ENCODE measurements at places on chromosomes 7 and 10.

DNA sequence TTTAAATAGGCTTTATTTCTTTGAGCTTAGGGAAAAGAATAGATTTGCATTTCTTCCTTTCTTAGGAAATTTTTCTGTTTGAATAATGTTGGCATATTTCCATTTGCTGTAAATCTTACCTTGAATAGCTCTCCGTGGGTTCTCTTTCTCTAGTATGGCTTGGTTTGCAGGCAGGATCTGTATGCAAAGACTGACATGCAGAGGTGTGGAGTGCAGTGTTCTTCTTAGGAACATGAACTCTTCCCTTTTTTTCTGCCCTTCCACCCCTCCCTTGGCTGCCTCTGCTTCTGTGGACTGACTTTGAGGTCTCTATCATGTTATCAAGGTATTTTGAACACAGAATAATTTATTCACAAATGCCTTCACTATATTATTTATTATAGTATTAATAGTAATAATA is 222.8 kb downstream of the LHFPL3 start:
- no peak for DNase-seq

DNA sequence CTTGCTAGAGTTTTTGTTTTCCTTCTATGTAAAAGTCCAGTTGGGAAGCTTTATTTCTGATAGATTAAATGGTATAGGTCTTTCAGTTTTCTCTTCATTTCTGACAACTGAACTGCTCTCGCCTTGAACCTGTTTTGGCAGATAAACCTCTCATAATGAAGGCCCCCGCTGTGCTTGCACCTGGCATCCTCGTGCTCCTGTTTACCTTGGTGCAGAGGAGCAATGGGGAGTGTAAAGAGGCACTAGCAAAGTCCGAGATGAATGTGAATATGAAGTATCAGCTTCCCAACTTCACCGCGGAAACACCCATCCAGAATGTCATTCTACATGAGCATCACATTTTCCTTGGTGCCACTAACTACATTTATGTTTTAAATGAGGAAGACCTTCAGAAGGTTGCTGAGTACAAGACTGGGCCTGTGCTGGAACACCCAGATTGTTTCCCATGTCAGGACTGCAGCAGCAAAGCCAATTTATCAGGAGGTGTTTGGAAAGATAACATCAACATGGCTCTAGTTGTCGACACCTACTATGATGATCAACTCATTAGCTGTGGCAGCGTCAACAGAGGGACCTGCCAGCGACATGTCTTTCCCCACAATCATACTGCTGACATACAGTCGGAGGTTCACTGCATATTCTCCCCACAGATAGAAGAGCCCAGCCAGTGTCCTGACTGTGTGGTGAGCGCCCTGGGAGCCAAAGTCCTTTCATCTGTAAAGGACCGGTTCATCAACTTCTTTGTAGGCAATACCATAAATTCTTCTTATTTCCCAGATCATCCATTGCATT is 27.1 kb downstream of the MET start:
- no peak for DNase-seq

GRCh38 chr10:64732372-64732957 is 1211.3 kb downstream of the REEP3 start:
- DNase-seq = no peak

GRCh38 chr10:8054494-8055407 is at the start of gene GATA3:
GATA3 (plus strand) TSS chr10:8054688; CDS start chr10:8055656, 968 bp downstream.
- DNase-seq = no peak

- no peak for DNase-seq
These were observed 17.2 kb downstream of the NACAD start for GRCh38 chr7:45071528-45071927.

DNA sequence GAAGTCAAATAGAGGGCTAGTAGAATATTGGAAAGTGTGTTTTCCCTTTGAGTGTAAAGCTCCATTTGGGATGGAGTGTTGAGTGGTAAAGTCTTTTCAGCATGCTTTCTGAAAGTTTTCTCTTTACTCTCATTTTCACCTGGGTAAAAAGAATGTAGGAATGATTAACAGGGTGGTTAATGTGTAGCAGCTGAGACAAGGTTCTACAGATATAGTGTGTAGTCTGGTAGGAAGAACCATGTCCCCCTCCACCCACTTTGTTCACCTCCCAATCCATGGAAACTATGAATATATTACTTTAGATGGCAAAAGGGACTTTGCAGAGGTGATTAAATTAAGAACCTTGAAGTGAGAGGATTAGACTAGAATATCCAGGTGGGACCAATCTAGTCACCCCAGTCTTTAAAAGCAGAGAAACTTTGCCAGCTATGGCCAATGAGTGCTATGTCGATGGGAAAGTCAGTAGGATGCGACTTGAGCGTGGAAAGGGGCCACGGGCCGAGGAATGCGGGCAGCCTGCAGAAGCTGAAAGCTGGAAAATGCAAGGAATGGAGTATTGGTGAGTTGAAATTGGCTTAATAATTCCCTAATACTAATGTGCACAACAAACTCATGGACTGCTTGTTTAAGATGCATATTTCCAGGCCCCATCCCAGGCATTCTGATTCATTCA is 166.3 kb upstream of the AHR start:
- no peak for DNase-seq

- no peak for DNase-seq
These were observed 25.4 kb downstream of the AMZ1 start for GRCh38 chr7:2713370-2713769.

DNA sequence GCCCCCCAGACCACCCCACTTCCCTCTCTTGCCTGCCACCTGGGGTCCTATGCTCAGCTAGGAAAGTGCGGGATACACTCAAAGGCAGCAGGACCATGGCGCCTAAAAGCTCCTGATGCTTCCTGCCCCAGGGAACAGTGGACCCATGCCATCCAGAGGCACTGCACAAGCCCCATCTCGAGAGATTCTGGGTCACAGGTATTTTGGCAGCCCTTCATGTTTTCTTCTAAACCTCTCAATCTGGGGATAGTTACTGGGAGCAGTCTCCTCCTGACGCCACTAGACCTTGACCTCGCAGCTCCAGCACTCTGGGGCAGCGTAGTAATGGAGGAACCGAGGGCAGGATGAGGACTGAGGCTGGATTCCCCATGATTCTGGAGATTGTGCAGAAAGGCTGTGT is 107.1 kb downstream of the GRK5 start:
- DNase-seq = no peak

GRCh38 chr10:71580415-71580814 is 139.2 kb downstream of the C10orf105 start:
- no peak for DNase-seq

DNA sequence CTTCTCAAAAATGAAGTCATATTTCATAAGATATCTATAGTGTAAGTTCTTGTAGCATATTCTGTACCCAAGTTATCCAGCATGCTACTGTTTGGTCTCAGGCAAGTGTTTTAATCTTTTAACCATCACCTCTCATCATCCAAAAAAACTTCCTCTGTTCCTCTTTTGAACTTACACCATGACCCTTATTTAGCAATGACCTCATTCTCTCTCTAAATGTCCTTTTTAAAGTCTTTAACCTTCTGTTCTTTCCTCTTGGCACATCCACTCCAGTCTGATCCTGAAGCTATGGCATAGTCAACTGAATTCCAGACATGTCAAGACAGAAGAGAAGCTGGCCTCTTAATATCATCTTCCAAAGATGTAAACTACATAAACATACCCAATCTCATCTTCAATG is 26.2 kb downstream of the PPP3CB start:
- DNase-seq = no peak

DNA sequence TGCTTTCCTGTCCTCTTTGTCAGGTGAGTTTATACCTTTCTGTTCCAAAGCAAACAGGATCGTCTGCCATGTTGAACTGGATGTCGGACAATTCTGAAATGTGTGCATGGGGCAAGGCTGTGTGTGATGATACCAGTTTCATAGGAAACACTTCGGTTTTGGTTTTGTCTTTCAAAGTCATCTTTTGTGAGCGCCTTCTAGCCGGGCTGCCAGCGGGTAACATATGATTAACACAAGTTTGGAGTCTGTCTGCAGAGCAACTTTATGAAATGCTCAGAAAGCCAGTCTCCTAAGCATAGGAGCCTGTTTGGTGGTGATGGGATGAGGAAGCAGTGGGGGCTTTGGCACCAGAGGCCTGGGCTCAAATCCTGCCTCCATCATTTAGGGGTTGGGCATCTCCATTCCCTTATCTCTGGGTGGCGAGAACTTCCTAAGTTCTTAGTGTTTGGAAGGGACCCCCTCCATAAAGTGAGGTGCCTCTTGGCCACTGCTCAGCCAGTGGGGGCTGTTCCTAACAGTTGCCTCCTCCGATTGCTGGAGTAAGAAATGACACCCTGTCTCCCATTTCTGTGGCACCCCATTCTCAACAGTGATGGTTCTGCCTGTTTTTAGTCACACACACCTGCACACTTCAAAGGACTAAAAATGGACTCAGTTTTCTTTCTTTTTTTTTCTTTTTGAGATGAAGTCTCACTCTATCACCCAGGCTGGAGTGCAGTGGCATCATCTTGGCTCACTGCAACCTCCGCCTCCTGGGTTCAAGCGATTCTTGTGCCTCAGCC is 36.8 kb downstream of the CUX1 start:
- no peak for DNase-seq

DNA sequence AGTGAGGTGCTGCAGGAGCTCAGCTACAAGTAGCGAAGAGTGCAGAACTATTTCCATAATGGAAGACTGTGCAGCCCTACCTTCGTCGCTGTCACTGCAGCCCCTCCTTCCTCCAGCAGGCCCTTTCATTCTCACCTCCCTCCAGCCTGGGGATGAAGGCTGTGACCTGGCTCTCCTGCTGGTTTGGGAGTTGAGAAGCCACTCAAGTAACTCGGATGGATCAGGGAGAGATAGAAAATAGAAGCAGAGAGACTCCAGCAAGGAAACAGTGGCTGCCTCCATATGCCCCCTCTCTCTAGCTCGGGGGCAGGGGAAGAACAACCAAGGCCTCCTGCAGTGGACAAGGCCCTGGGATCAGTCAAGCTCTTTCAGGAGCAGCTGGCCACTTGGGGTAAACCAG is 37.4 kb upstream of the NPFFR1 start:
- no peak for DNase-seq

- no peak for DNase-seq
These were observed 3.9 kb upstream of the CDK6 start for GRCh38 chr7:92840316-92840715.

GRCh38 chr7:130481898-130482297 is 10.0 kb upstream of the MEST start:
- DNase-seq = no peak

DNA sequence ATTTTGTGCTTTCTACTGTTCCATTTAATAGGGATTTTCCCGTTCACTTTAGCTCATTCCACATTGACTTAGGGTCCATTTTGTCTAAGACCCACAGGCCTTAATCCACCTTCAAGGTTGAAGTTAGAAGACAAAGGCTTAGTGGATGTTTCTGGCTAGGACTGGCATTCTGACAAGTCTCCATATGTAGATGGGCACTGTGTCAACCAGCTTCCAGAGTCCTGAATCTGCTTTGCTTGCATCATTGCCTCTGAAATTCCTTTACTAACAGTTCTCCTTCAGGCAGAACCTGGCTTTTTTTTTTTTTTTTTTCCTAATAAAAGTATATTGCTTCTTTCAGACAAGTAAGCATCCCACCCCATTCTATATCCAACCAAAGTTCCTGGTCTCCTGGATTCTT is 69.6 kb upstream of the PDCD4 start:
- peak; percentile 39 for DNase-seq

GRCh38 chr10:47165711-47166404 is 134.1 kb upstream of the GDF10 start:
- no peak for DNase-seq

GRCh38 chr7:29483219-29484104 is 80.2 kb upstream of the PRR15 start:
- no peak for DNase-seq

DNA sequence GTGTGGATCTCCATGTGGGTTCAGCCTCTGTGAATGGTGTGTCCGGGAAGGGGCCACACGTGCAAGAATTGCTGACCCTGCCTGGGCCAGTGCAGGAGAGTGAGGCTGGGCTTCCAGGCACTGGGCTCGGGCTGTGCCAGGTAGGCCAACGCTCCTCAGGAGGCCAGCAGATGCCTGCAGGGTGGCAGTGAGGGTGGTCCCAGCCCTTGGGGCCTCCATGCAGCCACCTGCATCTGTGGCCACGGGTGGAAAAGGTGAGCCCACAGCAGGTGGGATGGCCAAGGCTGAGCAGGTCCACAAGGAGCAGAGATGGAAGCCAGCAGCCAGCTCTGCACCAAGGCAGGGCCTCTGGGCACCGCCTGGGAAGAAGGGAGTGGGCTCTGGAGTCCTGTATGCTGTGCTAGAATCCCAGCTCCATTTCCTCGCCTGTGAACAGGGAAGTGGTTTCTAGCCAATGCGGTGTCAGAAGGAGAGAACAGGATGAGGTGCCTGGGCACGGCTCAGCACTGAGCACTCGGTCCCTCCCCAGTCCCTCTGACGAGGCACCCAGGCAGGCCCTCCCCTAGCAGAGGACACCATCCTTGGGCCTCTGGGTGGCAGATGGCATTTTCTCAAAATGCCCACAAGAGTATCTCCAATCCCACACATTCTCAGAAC is 31.1 kb upstream of the RET start:
- DNase-seq = no peak

DNA sequence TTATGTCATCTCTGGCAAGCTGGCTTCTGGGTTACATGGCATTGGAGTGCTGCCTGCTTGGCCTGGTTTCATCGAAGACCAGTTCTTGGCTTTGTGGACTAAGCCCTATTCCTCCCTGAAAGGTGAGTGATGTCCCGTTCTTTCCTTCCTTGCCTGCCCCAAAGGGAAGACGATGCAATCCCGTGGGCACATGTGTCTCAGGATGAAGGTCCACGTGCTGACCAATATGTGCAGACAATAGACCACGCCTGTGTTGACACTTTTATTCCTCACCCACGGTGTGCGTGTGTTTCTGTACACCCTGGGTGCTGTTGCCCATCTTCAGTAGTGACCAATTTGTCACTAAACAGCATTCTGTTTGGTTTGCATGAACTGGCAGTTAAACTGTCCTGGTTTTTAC is 28.6 kb upstream of the SHH start:
- no peak for DNase-seq

DNA sequence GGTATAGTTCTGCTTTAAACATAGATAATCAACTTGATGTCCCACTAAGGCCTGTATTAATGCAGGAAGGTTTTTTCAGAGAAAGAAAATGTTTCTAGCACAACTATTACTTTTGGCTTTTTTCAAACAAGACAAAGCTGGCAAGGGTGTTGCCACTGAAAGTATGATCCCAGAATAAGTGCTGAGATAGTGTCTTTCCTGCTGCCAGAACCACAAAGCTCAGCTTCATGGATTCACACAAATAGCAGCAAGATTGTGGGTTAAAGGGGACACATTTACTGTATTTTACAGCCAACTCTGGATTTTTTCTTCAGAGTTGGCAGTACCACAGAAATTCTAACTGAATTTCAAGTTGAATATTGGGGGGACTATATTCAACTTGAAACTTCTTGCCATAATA is 4.3 kb downstream of the NCOA4 start:
- no peak for DNase-seq
